Stimulated activated CD8-positive, alpha-beta memory T cell treated with anti-CD3 and anti-CD28 coated beads, Interleukin-4, amount 100 ng/mL, for 4 hours (primary cell): ENCODE measurements at places on chromosomes 5 and 9.

DNA sequence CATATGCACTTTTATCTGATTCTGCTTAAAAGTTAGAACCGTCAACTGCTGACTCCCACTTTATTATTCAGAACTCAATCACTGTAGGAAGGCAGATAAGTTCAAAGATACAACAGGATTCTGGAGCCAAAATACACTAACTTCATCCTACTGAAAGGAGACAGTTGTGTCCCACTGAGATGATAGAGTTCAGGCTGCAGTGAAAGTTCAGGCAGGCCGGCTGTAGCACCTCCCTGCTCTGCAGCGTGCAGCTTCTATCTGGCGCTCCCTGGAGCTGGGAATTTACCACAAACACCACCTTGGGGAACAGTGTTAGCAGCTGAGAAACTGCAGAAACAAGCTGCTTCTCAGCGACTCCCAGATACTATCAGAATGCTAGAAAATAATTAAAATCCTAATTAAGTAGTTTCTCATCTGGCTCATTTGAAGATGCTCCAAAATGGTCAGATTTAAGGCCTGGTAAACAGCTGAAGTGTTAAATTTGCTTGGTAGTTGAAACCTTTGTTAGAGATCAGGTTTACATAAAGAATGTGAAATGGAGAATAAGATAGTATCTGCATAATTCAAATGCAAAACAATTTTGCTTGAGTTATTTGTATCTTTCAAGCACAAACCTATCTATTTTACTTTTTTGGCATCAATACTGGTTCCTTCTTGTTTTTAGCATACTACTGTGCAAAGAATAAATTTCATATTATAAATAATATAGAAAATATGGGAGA, 52.3 kb upstream of the CNTLN start:
- no peak for DNase-seq

- DNase-seq: no peak
Measured at GRCh38 chr5:134458234-134459009, 46.7 kb upstream of the CDKN2AIPNL start.

- DNase-seq: no peak
Measured at GRCh38 chr9:37229882-37230482, 109.6 kb downstream of the ZCCHC7 start.

DNA sequence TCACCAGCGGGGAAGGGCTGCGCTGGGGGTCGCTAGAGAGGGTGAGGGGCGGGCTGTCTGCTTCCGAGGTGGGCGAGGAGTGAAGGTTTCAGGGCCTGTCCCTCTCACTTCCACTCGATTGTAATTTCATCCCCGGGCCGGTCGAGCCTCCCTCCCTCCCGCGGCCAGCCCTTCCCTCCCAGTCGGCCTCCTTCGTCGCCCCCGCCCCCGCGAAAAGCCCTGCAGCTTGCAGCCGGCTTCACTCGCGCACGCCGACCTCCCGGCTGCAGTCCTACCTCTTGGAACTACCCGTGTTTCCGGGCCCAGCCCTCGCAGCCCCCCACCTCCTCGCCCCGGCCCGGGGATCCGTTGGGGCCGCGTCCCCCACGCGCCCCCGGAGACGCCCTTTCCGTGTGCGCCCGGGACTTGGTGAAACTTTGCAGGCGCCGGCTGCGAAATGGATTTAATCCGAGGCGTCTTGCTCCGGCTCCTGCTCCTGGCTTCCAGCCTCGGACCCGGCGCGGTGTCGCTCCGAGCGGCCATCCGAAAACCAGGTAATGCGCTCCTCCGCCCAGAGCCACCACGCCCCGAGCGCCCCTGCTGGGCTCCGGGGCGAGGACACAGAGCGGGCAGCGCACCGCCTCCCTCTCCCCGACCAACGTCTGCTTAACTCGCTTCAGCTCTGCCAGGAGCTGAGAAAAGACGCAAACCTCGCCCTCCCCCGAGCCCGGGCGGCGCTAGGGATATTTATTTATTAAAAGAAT, at the start of gene EGFLAM:
EGFLAM (plus strand) TSS at position 241 of the 743 bp plus-strand sequence; CDS start at position 437, 196 bp downstream.
- DNase-seq: no peak

DNA sequence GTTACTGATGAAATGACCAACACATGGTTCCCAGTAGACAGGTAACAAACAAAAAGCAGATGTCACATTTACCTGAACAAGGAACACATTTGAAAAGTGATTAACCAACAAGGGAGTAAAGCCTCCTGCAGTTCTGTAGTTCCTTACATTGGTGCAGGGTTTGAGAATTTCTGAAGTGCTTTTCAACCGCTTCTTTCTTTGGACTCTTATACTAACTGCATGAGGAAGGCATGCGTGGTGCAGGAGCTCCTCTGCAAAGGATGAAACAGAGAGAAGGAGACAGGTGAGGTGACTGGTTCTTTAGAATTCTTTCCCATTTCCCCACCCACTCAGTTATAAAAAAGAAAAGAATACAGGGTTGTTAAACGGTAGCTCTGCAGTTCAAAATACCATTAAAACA, 4.6 kb upstream of the IL9 start:
- no peak for DNase-seq

- no peak for DNase-seq
Measured at GRCh38 chr5:15885156-15885555, 294.4 kb downstream of the MARCHF11 start.
